ENCODE measurements at places on chromosomes 16 and 17.

DNA sequence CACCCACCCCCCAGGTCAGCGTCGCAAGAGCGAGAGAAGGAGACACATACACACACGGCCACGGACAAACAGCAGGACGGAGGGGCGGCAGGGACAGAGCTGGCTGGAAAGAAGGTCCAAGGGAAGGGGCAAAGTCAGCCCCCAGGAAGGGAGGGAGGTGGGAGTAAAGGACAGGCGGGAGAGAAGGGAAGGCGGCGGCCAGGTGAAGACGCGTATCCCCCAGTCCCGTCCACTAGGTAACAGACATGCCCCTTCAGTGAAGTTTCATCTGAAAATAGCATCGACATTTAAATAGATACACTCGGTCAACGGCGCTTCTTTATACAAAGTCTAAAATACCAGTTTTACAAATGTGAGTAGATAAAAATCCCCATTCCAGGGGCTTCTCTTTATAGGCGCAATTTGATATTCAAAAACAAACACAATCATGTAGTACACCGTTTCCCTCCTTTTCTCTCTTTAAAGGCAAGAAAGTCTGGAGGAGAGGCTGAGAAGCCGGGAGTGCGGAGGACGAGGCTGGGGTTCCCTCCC is 4.5 kb downstream of the CBX8 start:
- DNase-seq = no peak

- no peak for DNase-seq
Measured at GRCh38 chr17:55446581-55447205, 25.1 kb upstream of the MMD start.

DNA sequence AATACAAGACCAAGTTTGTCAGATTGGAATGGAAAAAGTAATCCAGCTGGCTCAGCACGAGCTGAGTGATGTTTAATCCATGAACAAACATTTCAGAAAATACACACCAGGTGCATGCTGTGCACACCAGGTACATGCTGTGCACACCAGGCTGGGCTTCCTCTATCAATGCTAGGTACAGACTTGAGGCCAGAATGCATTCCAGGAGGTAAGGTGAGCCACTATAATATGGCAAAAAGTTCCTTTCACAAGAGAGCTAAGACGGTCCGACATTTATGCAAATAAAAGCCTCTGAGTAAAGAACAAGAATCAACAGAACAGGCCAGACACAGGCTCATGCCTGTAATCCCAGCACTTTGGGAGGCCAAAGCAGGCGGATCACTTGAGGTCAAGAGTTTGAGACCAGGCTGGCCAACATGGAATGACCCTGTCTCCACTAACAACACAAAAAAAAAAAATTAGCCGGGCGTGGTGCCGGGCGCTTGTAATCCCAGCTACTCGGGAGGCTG is 128.2 kb downstream of the ZNF778 start:
- DNase-seq = no peak

DNA sequence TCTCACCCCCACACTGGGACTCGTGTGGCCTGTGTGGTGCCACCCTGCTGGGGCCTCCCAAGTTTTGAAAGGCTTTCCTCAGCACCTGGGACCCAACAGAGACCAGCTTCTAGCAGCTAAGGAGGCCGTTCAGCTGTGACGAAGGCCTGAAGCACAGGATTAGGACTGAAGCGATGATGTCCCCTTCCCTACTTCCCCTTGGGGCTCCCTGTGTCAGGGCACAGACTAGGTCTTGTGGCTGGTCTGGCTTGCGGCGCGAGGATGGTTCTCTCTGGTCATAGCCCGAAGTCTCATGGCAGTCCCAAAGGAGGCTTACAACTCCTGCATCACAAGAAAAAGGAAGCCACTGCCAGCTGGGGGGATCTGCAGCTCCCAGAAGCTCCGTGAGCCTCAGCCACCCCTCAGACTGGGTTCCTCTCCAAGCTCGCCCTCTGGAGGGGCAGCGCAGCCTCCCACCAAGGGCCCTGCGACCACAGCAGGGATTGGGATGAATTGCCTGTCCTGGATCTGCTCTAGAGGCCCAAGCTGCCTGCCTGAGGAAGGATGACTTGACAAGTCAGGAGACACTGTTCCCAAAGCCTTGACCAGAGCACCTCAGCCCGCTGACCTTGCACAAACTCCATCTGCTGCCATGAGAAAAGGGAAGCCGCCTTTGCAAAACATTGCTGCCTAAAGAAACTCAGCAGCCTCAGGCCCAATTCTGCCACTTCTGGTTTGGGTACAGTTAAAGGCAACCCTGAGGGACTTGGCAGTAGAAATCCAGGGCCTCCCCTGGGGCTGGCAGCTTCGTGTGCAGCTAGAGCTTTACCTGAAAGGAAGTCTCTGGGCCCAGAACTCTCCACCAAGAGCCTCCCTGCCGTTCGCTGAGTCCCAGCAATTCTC is 27.4 kb downstream of the STH start:
- no peak for DNase-seq

- no peak for DNase-seq
Measured at GRCh38 chr16:15682105-15682570, 32.1 kb downstream of the NDE1 start.

- DNase-seq = peak; percentile 78
Measured at GRCh38 chr17:77404812-77405581, 264.2 kb downstream of the SEC14L1 start.
